ENCODE measurements at places on chromosomes 1 and 21.

- DNase-seq = no peak
These were observed 14.9 kb downstream of the COPA start for GRCh38 chr1:160328184-160328583.

- DNase-seq = peak; percentile 93
These were observed 1.9 kb downstream of the S1PR1 start for GRCh38 chr1:101238681-101239094.

- no peak for DNase-seq
These were observed 88.9 kb upstream of the WLS start for GRCh38 chr1:68321084-68321685.

DNA sequence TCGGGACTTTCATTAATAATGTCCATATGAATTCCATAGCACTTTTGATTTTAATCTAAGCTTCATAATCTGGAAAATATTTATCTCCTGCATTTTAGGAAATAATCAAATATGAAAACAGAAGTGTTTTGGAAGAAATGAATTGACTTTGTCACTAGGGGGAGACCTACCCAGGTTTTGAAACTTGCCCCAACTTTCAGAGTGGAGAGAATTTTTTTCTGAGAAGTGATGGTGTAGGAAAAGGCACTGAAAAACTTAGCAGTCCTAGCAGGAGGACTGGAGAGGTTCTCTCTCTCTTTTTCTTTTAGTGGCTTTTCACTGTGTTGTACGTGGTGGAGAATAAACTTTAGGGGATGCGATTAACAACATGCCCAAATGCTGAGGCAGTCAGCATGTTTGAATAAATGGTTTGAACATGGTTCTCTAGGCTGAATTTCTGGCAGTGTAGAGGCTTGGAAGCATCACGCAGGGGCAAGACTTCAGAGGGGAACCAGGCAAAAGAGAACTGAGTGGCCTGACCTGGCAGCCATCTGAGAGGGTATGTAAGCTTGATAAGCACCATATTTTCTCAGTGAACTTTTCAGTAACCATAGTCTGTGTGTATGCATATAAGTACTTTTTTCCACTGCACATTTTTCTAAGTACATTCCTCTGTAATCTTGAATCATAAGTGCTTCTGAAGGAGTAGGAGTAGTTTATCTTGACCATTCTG is 68.3 kb upstream of the NEK7 start:
- no peak for DNase-seq

- no peak for DNase-seq
These were observed 1.2 kb downstream of the KCNQ4 start for GRCh38 chr1:40784771-40785151.

- DNase-seq = no peak
These were observed 322.2 kb upstream of the USP25 start for GRCh38 chr21:15407585-15407984.
